ENCODE measurements at places on chromosomes 4 and X.

DNA sequence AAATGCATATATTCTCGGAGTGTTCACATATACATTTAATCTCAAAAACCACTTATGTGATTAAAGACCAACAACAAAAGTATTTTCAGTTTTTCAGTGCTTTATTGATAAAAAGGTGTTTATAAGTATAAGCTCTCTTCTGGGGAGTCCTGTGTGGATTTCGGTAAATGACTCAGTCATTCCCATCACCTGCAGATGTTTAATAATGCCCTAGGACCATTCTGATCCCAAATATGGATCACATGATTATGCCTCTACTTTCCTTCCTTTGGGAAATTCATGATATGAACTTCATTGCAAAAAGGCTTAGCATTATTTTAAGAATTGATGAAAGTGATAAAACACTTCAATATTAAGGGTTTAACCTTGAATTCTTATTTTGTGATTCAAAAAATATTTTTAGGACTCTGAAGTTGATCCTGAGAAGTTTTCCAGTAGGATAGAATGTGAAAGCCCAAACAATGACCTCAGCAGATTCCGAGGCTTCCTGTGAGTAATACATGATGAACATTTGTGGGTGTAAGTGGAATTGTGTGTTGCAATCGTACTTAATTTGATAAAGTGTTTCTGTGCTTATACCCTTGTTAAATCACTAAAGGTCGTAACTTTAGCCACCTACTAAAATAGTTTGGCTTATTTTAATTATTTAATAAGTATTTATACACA, 40.2 kb downstream of the ATP10D start:
- DNase-seq, result peak; percentile 94

- peak; percentile 38 for DNase-seq
These were observed 1.2 kb downstream of the LINC00632 start for GRCh38 chrX:140710710-140711109.

GRCh38 chr4:95507147-95507546, 41.6 kb downstream of the UNC5C start:
- DNase-seq, result peak; percentile 6

- no peak for DNase-seq
These were observed 23.4 kb upstream of the ACSL1 start for GRCh38 chr4:184849185-184849584.

- DNase-seq, result no peak
These were observed 393 bp downstream of the SH3KBP1 start for GRCh38 chrX:19886883-19887531.

DNA sequence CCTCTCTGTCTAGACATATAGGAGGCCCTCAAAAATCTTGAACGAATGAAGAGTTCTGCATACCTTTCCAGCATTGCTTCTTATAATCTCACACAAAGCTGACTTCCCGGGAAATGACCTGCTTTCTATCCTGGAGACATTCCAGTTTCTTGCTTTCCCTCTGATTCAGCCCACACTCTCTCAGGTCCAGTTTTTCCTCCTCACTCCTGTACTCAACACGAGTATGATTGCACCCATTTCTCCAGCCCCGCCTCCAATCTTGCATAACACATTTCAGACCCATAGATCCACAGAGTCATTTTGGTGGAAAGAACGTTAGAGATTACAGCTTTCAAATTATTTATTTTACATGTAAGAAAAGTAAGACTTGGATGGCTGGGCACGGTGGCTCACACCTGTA, 127.5 kb upstream of the TLR3 start:
- DNase-seq, result no peak

DNA sequence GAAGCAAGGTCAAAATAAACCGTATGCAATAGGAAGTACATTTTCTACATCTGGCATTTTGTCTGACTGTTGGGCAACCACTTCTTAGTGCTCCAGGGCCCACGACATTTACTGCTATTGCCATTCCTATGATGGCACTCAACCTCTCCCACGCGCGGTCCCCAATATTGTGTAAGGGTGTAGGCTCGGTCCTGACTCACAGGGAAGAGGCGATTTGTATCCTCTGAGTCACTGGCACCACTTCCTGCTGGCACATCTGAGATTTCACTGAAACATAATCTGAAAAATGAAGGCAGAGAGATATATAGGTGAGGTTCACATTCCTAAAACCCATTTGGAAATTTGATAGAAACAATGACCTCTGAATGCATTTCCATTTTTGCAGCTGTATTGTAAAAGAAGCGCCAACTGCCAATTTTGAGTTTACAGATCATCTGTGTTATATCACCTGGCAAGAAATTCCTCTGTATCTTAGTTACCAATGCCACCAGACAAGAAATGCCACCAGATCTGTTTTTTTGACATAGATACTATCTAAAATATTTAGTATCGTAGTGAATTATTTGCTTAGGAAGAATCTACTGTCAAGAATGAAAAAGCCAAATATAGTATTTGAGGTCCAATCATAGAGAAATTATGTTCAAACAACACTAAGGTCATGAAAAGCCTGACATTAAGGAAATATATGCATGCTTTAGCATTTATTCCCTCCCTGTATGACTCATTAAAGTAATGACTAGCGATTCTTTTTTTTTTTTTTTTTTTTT, 9.8 kb downstream of the EREG start:
- DNase-seq, result peak; percentile 59

- DNase-seq, result no peak
These were observed 54.1 kb upstream of the TMEM33 start for GRCh38 chr4:41880840-41881831.

DNA sequence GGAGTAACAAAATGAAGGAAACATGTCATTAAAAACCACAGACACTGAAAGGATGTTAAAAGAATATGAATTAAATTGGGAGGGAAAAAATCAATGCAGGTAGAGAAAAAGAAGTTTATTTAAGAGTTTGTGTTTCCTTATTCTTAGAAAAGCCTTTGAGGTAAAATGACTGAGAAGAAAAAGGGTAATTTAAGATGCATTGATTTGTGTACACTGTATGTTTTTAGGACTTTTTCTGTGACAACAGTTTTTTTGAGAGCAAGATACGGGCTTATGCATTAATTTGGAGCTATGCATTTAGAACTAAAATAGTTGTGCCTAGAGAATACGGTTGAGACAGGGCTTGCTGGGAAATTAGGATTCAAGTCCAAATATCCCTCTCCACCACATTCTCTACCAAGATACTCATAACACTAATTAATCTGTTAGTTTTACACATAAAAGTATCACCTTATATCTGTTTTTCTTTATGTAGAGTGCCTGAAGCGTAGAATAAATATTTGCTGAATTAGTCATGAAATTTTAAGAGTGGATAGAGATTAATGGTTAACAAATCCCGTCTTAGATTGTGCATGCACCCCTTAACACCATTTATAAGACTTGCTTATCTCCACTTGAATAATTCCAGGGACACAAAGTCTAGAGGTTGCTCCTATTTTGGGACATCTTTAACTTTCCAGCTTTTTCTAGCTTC, 232.5 kb downstream of the PCDH7 start:
- no peak for DNase-seq

DNA sequence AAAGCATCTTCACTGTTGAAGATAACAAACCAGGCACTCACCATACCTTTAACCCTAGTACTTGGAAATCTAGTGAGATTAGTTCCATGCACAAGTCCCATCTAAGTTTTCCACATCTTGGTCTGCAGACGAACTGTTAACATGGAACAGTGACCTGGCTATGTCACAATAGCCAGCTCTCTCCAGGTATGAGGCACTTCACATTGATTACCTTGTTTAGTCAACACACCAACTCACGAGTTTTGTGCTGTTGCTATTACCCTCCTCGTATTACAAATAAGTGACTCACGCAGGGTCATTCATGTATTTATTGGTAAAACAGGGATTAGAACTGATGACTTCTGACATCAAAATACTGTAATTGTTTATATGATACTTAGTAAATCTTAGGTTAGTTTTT, 36.4 kb upstream of the FRAS1 start:
- DNase-seq, result no peak
